ENCODE measurements at places on chromosomes 4 and X. TPM values are rescaled to one million over a fixed set of nuclear protein-coding genes. Genes with fewer than 3 reads are reported as not detected.

The TEX13C gene
- not detected for total RNA-seq

The PI4K2B gene
- total RNA-seq = 20.7 TPM

The ZNF711 gene
- total RNA-seq = 1.7 TPM

The HSFX1 gene
- 0.36 TPM for total RNA-seq

All from endothelial cell of coronary artery (primary cell).